ENCODE measurements at places on chromosomes 16 and 17.
A peak's percentile ranks its signal among the peaks of the same experiment; 100 is the strongest.

- DNase-seq = no peak
These were observed 11.5 kb upstream of the FOXF1 start for GRCh38 chr16:86498671-86499439.

GRCh38 chr17:45311760-45312476 is 4.9 kb downstream of the MAP3K14 start:
- no peak for DNase-seq

GRCh38 chr17:48544349-48545021 is 424 bp downstream of the HOXB2 start:
- DNase-seq = peak; percentile 37

- DNase-seq = no peak
These were observed 947 bp downstream of the DDX42 start for GRCh38 chr17:63774969-63775265.

DNA sequence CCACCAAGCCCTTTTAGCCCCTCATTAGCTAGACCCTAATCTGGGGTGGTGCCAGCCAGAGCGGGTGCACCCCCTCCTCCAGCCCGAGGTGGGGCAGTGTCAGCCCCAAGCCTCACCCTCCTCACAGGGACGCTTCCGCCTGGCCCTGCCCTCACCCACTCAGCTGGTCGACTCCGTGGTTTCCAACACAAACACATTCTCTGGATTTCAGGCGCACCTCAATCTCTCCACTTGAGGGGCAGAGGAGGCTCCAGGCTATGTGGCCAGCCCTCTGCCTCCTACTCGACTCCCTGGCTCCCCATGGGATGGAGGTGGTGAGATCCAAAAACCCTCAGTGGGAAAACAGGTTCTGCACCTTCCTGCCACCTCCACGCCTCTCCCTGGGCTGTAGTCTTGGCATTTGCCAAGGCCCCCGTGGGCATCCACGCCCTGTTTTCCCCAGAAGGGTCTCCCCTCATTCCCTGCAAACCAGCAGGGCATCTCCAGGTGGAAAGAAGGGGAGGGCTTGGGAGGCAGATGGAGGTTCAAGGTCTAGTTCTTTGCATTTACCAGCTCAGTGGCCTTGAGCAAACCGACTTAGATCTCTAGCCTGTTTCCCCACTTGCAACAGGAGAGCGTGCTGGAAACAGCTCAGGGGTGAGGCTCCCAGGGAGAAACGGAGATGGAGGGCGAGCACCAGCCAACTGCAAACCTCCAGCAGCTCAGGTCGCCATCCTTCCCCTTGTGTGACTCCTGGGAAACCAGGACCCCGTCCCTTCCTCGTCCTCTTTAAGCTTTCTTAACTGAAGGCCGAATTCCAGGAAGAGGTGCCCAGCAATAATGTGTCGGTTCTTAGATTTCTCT is 1.7 kb downstream of the EMP2 start:
- DNase-seq = no peak

GRCh38 chr16:53991754-53992378 is 287.9 kb downstream of the FTO start:
- DNase-seq = no peak

- peak; percentile 89 for DNase-seq
These were observed at the start of gene COPRS for GRCh38 chr17:31858642-31859486. TSS of gene COPRS (minus strand) at chr17:31859244. CDS start at chr17:31859199, 45 bp downstream.

GRCh38 chr16:66728117-66728787 is 23.2 kb downstream of the DYNC1LI2 start:
- peak; percentile 22 for DNase-seq

GRCh38 chr17:76184290-76184689 is 43.2 kb upstream of the FOXJ1 start:
- no peak for DNase-seq

DNA sequence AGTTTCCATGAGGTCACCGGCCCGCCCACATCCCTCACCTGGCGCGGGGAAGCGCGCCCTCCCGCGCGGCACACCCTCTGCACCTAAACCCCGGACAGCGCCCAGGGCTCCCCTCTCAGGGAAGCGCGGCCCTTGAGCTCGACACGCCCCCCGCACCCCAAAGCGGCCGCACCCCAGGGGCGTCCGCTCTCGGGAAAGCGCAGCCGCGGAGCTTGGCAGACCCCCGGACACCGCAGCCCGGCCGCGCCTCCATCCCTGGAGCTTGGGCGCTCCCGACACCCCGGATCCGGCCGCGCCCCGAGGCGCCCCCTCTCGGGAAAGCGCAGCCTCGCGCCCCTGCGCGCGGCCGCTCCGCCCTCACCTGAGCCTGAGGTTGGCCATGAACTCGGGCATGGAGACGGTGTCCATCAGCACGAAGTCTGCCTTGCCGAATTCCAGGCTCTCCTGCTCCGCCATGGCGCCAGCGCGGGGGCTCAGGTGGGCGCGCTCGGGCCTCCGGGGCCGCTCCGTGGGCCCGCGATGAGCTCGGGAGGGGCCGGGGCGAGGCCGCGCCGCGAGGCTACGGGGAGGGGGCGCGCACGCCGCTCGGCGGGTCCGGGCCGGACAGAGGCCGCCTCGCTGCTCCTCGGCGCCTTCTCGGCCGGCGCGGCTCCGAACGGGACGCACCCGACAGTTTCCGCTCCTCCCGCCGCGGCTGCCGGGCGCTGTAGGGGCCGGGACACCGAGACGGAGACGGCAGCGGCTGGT is at the start of gene MYO1D:
TSS of gene MYO1D (minus strand) at position 708 of the 747 bp plus-strand sequence. CDS start at position 456, 252 bp downstream.
- peak; percentile 75 for DNase-seq

DNA sequence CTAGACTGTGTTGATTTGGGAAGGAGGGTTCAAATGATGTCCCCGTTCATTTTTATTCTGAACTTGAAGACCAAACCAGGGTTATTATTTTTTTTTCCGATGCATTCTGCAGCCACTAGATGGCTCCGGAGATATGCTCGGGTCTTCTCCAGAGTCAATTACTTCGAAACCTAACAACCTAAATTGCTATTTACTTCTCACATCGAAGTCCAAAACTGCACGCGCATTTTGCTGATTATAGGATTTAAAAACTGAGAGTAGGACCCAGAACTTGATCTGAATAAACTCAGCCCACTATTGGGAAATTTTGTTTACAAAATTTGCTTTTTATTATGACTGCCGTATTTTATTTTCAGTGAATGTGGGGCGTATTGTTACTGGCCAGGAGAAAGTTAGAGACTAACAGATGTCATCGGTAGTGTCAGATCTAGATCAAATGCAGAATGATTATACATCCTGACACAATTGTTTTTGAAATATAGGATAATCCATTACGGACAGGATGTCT is 263.8 kb downstream of the HS3ST3A1 start:
- peak; percentile 29 for DNase-seq

GRCh38 chr16:48008011-48008525 is 147.7 kb downstream of the ABCC12 start:
- DNase-seq = no peak

GRCh38 chr16:89038811-89039735 is 54.6 kb upstream of the ACSF3 start:
- DNase-seq = no peak

GRCh38 chr16:66705790-66706505 is 9.4 kb upstream of the CMTM4 start:
- DNase-seq = no peak

DNA sequence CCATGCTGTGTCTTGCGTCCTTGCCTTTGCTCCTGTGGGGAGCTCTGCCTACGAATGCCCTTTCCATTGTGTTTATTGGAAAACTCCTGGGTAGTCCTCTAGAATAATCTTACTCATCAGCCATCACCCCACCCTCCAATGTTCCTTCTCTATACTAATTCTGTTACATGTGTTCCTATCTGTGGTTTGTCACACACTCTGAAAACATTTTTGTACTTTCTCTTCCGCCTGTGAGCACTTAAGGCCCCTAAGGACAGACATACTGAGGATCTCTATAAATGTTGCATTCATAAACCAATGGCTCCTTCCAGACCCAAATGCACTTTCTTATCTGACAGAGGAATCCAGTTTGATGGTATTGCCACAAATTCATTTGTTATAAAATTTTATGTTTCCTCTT is 53.9 kb upstream of the MON1B start:
- no peak for DNase-seq

DNA sequence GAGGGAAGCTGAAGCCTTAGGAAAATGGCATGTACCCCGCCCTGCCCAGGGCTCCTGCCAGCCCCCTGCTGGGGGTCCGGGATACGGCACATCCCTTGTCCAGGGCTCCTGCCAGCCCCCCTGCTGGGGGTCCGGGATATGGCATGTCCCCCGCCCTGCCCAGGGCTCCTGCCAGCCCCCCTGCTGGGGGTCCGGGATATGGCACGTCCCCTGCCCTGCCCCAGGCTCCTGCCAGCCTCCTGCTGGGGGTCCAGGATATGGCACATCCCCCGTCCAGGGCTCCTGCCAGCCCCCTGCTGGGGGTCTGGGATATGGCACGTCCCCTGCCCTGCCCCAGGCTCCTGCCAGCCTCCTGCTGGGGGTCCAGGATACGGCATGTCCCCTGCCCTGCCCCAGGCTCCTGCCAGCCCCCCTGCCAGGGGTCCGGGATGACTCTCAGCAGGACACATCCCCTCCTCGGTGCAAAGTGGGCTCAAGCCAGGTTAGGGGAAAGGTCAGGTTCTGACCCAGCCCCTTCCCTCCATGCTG is 43.2 kb downstream of the RPH3AL start:
- DNase-seq = no peak

DNA sequence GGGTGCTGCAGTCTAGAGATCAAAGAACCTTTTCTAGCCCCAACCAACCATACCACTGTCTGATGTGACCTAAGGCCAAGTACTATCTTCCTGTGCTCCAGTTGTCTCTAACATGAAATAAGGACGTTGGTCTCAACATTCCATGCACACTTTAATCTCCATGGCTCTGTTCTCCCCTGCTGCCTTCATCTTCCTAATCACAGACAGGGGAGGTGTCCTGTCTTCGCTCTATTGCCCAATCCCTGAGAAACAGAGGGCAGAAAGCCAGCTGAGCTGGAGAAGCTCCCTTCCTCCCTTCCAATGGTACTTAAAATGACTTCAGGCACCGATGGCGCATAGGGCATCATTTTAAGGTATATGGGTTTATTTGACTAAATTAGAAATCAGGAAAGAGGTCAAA is 148.9 kb upstream of the GNAO1 start:
- no peak for DNase-seq

DNA sequence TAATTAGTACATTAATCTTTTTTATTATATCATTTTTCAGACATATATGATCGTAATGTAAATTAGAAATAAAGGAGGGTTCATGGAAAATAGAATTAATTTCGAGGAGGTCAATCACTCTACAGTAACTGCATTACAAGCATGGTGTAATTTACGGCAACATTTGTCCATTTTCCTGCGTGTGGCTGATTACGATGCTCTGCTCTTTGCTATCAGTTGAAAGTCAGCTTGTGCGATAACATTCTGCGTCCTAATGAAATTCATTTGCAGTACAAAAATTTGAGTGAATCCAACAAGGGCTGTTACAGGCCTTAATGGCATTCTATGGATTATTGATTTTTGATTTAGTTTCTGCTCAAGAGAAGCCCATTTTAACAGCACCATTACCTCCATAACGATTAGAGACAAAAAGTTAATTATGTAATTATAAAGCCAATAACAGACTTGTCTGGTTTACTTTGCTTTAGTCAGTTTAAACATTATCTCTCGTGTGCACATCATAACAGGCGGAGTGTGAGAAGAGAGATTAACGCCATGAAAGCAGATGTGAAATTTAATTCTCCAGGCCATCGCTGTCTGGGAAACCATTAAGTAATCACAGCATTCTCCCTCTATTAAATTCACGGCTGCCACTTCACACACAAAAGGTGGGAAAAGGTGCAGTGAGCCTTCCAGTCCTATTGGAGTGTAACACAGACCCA is 256.4 kb upstream of the IRX3 start:
- DNase-seq = peak; percentile 17

- no peak for DNase-seq
These were observed 33.7 kb upstream of the METTL16 start for GRCh38 chr17:2545393-2545792.

- no peak for DNase-seq
These were observed 15.3 kb downstream of the HSD11B2 start for GRCh38 chr16:67445913-67446907.

- DNase-seq = no peak
These were observed 43.8 kb downstream of the LAT start for GRCh38 chr16:29028457-29029167.

GRCh38 chr17:27760069-27760885 is 40.1 kb downstream of the NOS2 start:
- DNase-seq = peak; percentile 36

GRCh38 chr17:28391401-28391800 is 14.6 kb downstream of the SLC46A1 start:
- DNase-seq = no peak

DNA sequence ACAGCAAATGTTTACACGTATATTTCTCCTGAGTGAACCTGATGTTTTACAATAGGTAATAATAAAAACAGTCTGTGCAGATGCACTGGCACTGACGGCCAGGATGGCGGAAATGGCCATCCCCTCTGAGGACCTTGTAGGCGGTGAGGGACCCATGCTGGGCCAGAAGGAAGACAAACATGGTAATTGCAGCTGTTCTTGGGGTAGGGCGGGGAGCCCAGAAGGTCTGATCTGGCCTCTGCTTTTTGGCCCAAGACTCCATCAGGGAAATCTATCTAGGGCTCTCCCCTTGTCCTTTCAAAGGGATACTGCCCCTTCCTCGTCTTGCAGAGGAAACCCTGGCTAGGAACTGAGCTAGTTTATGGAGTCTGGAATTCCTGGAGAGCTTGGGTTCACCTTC is 7.4 kb upstream of the LGALS9 start:
- no peak for DNase-seq

GRCh38 chr17:2693561-2694380 is 17.8 kb downstream of the CLUH start:
- no peak for DNase-seq

- peak; percentile 69 for DNase-seq
These were observed 47.6 kb upstream of the MGAT5B start for GRCh38 chr17:76820561-76820960.

DNA sequence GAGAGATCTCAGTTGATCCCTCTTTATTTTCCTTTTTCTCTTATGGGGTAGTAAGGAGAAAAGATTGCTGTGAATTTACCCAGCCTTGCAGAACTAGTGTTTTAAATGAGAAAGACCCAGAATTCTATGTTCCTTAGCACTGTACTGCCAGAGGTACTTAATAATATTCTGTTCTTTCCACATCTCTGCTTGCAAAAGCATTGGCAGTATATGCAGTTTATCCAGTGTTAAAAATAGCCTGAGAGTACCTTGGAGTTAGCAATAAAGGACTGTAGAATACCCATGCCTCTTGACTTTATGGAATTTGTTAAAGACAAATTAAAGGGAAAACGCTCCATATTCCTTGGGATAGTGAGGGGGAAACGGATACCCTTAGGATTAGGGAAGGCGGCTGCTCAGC is 11.9 kb downstream of the SLC7A6 start:
- no peak for DNase-seq
